ENCODE measurements at places on chromosomes 5 and 9. TPM values are rescaled to one million over a fixed set of nuclear protein-coding genes. Genes with fewer than 3 reads are reported as not detected.
A peak's percentile ranks its signal among the peaks of the same experiment; 100 is the strongest.

AJM1 gene
- 5.0 TPM for total RNA-seq

SPRY4 gene
- 0.64 TPM for total RNA-seq

DNA sequence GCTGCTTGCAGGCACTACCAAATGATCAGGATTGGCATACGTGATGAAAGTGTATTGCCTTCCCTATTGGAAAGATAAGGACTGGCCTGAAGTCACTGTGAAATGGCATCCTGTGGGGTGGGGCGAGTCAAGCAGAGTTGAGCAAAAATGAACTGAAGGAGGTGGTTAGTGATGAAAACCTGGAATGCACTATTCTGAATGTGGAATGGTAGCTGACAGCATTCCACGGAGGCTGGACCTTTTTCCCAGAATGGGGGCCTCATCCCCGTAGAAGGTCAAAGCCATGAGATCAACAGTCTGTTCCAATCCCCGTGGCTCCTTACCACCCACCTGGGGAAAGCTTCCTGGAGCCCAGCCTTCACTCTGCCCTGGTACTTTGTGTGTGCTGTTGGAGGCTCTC is 37.7 kb downstream of the ASS1 start:
- no peak overlapping the region for H3K27ac ChIP-seq
- H3K27me3 ChIP-seq: peaks cover 21% of the 10 kb centered on the region
- no peak for DNase-seq
- no peaks in the 10 kb centered on the region for H3K4me1 ChIP-seq

PCDHA3 gene
- total RNA-seq: not detected

TAL2 gene
- total RNA-seq: not detected

DNA sequence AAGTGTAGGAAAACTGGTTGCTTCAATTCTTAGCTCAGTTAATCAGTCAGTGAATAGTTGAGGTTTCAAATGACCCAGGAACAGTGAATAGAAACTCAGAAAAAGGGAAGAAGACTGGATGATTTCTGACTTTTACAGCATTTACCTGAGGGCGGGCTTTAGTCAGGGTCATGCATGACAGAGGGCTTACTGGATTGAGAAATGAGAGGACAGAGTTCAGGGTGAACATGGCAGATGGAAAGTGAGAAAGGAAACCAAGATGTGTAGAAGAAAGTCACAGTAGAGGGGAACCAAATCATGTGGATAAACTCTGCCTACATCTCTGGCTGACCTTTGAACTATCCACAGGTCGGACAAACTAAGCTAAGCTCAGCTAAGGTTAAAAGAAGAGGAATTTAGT is 596.0 kb downstream of the SEMA5A start:
- H3K4me1 ChIP-seq: no peaks in the 10 kb centered on the region
- H3K36me3 ChIP-seq: no peaks in the 10 kb centered on the region
- no peak for DNase-seq
- H3K27me3 ChIP-seq: no peaks in the 10 kb centered on the region

DNA sequence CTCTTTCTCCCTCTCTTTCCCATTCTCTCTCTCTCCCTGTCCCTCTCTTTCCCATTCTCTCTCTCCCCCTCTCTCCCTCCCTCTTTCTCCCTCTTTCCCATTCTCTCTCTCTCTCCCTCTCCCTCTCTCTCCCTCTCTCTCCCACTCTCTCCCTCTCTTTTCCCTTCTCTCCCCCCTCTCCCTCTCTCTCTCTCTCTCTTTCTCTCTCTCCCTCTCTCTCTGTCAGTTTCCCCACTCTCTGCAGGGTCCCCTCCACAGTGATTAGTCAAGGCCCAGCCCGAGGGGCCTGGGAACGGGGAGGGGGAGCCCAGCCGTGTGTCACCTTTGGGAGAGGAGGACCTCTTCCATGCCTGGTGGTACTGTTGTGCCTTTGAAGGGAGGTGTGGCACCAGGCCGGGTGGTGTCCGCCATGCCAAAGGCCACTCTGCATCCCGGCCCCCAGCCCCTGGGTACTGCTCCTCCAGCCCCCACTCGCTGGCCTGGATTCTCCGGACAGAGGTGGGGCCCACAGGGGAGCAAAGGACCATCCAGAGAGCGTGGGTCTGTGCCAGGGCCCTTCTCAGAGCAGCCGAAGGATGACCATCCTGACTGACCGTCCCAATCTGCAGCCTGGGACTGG is 25.4 kb downstream of the KCNT1 start:
- no peaks in the 10 kb centered on the region for H3K36me3 ChIP-seq
- no peak overlapping the region for H3K4me3 ChIP-seq
- no peaks in the 10 kb centered on the region for H3K27me3 ChIP-seq
- no peak for DNase-seq
- H3K4me1 ChIP-seq: no peaks in the 10 kb centered on the region
- no peak overlapping the region for H3K27ac ChIP-seq

DNA sequence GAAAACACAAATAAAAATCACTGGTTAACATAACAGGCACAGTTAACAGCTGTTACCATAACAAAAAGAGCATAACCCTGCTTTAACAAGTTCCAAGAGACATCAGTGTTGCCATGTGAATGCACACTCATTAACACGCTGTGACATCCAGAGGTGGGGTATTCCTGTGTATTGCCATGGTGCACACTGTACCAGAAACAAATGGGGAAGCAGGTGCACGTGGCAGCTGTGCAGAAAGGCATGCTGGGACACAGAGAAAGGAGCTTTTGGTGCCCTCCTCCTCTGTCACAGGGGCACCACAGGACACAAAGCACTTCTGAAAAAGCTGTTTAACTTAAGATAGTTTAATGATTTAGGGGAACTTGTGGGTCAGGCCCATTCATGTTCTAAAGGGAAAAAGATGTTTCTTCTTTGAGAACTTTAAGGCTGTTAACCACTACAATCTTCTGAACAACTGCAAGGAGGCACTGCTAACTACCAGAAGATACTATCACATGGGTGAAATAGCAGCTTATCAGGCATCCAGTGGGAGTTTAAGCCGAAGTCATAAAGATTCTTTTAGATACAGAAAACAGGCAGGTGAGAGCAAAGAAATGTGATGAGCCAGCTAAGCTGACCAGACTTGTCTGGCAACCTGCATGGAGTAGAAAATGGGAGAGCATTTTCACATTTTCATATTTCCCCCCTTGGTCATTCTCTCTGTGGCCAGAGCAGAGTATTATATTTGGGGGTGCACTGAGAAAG is 56.4 kb upstream of the GOLPH3 start:
- no peaks in the 10 kb centered on the region for H3K27me3 ChIP-seq
- no peak for DNase-seq
- peaks cover 25% of the 10 kb centered on the region for H3K4me1 ChIP-seq
- H3K27ac ChIP-seq: peak overlapping the region; percentile 55
- no peak overlapping the region for H3K4me3 ChIP-seq

- peaks cover 80% of the 10 kb centered on the region for H3K4me1 ChIP-seq
- H3K27me3 ChIP-seq: no peaks in the 10 kb centered on the region
- peaks cover 24% of the 10 kb centered on the region for H3K36me3 ChIP-seq
- peak overlapping the region; percentile 96 for H3K27ac ChIP-seq
- H3K4me3 ChIP-seq: peak overlapping the region; percentile 69
Observed at GRCh38 chr9:131678499-131679111, 61.3 kb downstream of the RAPGEF1 start.

- DNase-seq: no peak
- no peak overlapping the region for H3K4me3 ChIP-seq
- no peak overlapping the region for H3K27ac ChIP-seq
Observed at GRCh38 chr5:66118304-66118703, 25.8 kb upstream of the SREK1 start.

DNA sequence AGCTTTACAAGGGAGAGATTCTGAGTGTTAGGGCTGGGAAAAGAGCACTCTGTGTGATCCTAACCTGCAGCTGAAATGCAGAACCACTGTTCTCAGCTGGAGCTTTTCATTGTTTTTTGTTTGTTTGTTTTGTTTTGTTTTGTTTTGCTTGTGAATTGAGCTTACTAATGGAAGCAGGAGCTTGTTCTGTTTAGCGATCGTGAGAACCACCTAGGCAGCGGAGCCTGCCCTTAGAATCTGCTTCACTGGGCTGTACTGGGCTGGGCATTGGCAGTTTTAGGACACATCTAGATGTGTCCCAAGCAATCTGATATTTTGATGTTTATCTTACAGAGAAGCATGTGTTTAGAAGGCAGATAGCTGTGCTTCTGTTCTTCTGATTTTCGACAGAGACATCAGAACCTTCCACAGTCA is 14.3 kb downstream of the SYK start:
- no peak for DNase-seq
- H3K27ac ChIP-seq: no peak overlapping the region
- H3K4me1 ChIP-seq: peaks cover 8% of the 10 kb centered on the region
- no peaks in the 10 kb centered on the region for H3K36me3 ChIP-seq
- no peak overlapping the region for H3K4me3 ChIP-seq

DNA sequence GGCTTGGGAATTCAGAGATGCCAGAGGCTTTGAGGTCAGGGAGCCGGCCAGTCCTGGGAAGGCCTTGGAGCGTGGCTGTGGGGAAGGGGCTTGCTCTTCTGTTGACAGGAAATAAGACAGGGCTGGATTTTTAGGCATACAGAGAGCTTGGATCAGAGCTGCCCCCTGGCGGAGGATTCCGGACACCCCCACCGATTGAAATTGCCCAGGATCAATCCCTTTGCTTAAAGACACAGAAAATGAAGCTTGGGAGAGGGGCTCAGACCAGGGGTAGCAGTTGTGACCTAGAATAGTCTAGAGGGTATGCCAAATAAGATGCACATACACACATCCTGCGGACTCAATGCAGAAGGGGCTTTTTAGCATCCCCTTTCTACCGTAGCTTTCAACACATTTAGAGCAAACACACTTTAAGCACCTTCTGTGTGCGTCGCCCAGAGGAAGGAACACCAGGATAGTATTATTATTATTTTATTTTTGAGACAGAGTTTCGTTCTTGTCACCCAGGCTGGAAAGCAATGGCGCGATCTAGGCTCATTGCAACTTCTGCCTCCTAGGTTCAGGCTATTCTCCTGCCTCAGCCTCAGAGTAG is 1.7 kb upstream of the NTMT1 start:
- DNase-seq: peak; percentile 64
- peaks cover 16% of the 10 kb centered on the region for H3K36me3 ChIP-seq
- H3K4me3 ChIP-seq: peak overlapping the region; percentile 85
- peaks cover 15% of the 10 kb centered on the region for H3K27me3 ChIP-seq
- H3K27ac ChIP-seq: peak overlapping the region; percentile 96

SARDH gene
- total RNA-seq: 1.1 TPM

- H3K27me3 ChIP-seq: no peaks in the 10 kb centered on the region
- H3K36me3 ChIP-seq: no peaks in the 10 kb centered on the region
- H3K27ac ChIP-seq: no peak overlapping the region
Observed at GRCh38 chr5:42163083-42163482, 238.0 kb downstream of the FBXO4 start.

ROPN1L gene
- 0.55 TPM for total RNA-seq

NR2F1 gene
- total RNA-seq: not detected

DNA sequence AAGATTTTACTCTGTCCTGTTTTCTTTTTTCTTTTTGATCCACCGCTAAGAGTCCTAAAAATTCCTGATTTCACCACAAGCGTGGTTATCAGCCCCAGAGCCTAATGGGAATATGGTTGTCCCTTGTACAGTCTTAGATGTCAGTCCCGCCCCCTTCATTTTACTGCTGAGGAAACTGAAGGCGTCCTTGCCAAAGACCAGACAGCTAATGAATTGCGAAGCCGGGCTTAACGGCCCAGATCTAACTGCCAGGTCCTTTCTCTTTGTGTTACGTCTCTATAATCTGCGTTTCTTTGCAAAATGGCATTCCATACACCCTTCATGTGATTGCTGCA is 497 bp downstream of the NSA2 start:
- H3K36me3 ChIP-seq: peaks cover 36% of the 10 kb centered on the region
- H3K4me3 ChIP-seq: peak overlapping the region; percentile 100
- no peaks in the 10 kb centered on the region for H3K27me3 ChIP-seq
- peaks cover 24% of the 10 kb centered on the region for H3K4me1 ChIP-seq

DNA sequence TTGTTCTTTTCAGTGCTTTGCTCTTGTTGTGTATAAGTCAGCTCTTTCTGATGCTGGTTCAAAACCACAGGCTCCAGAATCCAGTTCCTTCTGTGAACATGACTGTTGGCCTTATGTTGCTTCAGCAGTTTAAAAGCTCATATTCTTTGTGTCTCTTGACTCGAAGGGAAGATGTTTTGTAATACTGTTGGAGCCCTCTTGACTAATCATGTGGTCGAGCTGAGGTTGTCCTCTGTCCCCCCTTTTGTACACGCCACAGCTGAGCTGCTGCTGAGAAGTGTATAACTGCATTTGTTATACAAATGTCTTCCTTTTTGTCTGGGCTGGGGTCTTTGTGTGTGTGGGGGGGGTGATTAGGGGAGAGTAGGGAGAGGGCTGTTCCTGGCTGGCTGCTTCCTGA is 35.8 kb downstream of the SLC36A1 start:
- no peak overlapping the region for H3K4me3 ChIP-seq
- DNase-seq: no peak
- no peak overlapping the region for H3K27ac ChIP-seq
- H3K36me3 ChIP-seq: peaks cover 11% of the 10 kb centered on the region
- H3K27me3 ChIP-seq: no peaks in the 10 kb centered on the region
- H3K4me1 ChIP-seq: no peaks in the 10 kb centered on the region

DNA sequence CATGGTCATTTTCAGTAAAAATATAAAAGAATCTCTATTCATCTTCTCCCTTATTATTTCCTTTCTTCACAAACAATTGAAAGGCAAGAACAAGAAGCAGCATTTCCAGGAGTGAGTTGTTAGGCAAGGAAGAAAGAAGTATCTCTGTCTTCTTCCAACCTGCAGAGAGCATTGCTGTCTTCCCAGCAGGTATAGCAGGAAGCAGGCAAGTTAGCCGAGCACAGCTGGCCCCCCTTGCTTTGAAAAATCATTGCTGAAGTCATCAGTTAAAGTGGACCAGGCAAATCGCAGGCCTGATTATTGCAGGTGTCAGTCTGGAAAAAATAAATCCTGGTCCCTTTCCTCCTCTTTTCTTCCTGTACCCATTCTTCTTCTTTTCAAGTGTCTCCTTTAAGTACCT is 353.1 kb upstream of the BRINP1 start:
- H3K36me3 ChIP-seq: no peaks in the 10 kb centered on the region
- H3K4me3 ChIP-seq: no peak overlapping the region
- H3K27me3 ChIP-seq: no peaks in the 10 kb centered on the region
- DNase-seq: no peak

DNA sequence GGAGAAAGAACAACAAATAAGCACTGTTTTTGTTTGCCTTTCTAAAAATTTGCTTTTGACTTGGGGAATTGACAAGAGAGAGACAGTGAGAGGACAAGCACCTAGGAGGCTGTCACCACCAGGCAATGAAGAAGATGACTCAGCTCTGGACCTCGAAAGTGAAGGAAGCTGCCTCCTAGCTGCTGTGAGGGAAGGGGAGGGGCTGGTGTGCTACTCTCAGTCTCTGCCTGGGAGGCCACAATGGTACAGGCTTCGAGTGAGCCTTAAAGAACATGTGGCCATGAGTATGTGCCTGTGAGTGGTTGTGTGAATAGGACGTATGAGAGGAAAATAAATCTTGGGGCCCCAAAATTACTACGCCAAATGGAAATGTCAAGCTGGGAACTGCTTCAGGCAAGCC is 7.1 kb upstream of the PLK2 start:
- H3K4me1 ChIP-seq: peaks cover 11% of the 10 kb centered on the region
- peaks cover 18% of the 10 kb centered on the region for H3K27me3 ChIP-seq
- no peak overlapping the region for H3K27ac ChIP-seq
- no peak overlapping the region for H3K4me3 ChIP-seq

GRCh38 chr5:132475987-132476875 is 14.3 kb downstream of the IRF1 start:
- no peak overlapping the region for H3K4me3 ChIP-seq
- H3K27ac ChIP-seq: peak overlapping the region; percentile 69
- peaks cover 10% of the 10 kb centered on the region for H3K36me3 ChIP-seq
- peaks cover 42% of the 10 kb centered on the region for H3K4me1 ChIP-seq

PCDHB12 gene
- total RNA-seq: not detected

- peak overlapping the region; percentile 44 for H3K27ac ChIP-seq
- DNase-seq: no peak
- H3K27me3 ChIP-seq: no peaks in the 10 kb centered on the region
- H3K36me3 ChIP-seq: peaks cover 53% of the 10 kb centered on the region
- H3K4me3 ChIP-seq: peak overlapping the region; percentile 0
Observed at GRCh38 chr5:132566657-132567056, 9.9 kb downstream of the RAD50 start.

Measured in activated T-helper 2 cell treated with anti-CD3 and anti-CD28 coated beads, Interferon-gamma antibody, Interleukin-2, Interleukin-4, amounts not matched to agents 10 μg/mL and 5 μg/mL and 100 μg/mL, durations not matched to agents 14 hours and 24 hours and 36 hours (primary cell).